ENCODE measurements at places on chromosomes 1 and 21. TPM values are rescaled to one million over a fixed set of nuclear protein-coding genes. Genes with fewer than 3 reads are reported as not detected.

GRCh38 chr1:97091679-97092078, 370.1 kb downstream of the PTBP2 start:
- no peak overlapping the region for H3K4me3 ChIP-seq
- H3K4me1 ChIP-seq, result no peaks in the 10 kb centered on the region
- H3K27ac ChIP-seq, result no peak overlapping the region
- no peak for DNase-seq
- no peaks in the 10 kb centered on the region for H3K36me3 ChIP-seq

DNA sequence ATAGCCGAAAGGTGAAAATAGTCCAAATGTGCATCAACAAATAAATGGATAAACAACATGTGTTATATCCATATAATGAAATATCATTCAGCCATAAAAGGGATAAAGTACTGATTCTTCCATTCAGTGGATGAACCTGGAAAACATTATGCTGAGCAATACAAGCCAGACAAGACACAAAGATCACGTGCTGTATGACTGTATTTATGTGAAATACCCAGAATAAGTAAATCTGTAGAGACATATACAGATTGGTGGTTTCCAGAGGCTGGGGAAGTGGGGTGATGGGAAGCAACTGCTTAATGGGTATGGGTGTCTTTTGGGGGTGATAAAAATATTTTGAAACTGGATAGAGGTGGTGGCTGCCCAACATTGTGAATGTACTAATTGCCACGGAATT, 13.3 kb upstream of the GSTM4 start:
- no peak overlapping the region for H3K4me3 ChIP-seq
- H3K4me1 ChIP-seq, result no peaks in the 10 kb centered on the region
- no peak overlapping the region for H3K27ac ChIP-seq
- no peak for DNase-seq

DNA sequence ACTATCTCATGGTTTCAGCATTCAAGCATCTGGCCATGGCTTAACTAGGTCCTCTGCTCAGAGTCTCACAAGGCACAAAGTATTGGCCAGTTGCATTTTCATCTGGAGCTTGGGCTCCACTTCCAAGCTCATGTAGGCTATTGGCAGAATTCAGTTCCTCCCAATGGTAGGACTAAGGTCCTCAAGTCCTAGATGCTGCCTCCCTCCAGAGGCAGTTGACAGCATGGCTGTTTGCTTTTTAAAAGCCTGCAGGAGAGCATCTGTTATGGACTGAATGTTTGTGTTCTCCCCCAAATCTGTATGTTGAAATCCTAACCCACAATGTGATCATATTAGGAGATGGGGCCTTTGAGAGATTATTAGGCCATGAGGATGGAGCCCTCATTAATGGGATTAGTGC, 38.0 kb upstream of the HLX start:
- DNase-seq, result no peak
- H3K27ac ChIP-seq, result no peak overlapping the region
- H3K4me1 ChIP-seq, result no peaks in the 10 kb centered on the region
- no peak overlapping the region for H3K4me3 ChIP-seq
- H3K36me3 ChIP-seq, result no peaks in the 10 kb centered on the region

- peak overlapping the region; percentile 75 for H3K27ac ChIP-seq
- peak overlapping the region; percentile 20 for H3K4me3 ChIP-seq
- no peaks in the 10 kb centered on the region for H3K36me3 ChIP-seq
- peaks cover 29% of the 10 kb centered on the region for H3K4me1 ChIP-seq
- no peaks in the 10 kb centered on the region for H3K27me3 ChIP-seq
These were observed 188.3 kb upstream of the EDN2 start for GRCh38 chr1:41672641-41673361.

DNA sequence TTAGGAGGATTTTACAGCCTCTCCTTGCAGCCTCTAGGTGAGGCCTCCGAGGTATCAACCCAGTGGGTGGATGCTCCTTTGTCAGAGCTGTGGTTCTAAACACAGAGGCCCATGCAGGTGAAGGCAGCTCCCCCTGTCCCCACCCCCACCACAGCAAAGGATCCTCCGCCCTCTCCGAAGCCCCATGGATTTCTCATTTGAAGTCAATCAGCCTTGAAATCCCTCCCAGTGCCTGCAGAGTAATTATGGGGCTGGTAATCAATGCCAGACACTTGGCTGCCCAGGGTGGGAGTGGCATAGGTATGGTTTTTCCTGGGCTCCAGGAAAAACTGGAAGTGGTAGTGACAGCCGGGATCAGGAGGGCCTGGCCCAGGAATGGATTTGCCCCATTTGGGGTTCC, 119.5 kb upstream of the CSF3R start:
- H3K36me3 ChIP-seq, result no peaks in the 10 kb centered on the region
- peaks cover 23% of the 10 kb centered on the region for H3K4me1 ChIP-seq
- H3K4me3 ChIP-seq, result no peak overlapping the region
- no peak overlapping the region for H3K27ac ChIP-seq

DNA sequence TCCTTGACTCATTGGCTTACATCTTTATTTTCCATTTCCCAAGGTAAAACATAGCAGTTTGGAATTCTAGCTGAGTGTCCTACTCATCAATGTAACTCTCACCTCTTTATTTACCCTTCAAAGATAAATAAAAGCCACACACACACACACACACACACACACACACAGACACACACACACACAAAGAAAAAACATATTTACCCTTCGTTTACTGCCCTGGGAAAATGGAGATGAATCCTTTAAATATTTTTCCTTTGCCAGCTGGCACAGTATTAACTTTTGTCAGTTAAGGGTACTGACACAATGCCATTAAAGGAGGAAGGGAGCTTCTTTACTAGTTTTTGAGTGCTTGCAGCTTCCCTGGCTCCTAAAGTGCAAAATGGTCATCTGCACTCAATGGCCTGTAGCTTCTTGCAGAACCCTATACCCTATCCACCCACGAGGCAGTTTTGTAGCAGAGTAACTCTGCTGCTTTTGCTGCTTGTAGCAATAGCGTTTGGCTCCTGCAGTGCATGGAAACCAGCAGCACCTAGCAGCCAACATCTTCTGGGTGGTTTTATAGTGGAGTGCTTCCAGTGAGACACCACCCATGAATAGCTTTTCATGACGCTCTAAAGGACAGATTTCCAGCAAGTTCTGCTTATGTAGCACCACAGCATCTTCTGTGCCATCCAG, 103.7 kb downstream of the HS2ST1 start:
- no peaks in the 10 kb centered on the region for H3K4me1 ChIP-seq
- no peak overlapping the region for H3K4me3 ChIP-seq

- H3K27ac ChIP-seq, result no peak overlapping the region
- no peaks in the 10 kb centered on the region for H3K36me3 ChIP-seq
- no peak for DNase-seq
- H3K4me1 ChIP-seq, result peaks cover under 1% of the 10 kb centered on the region
These were observed 5.8 kb downstream of the CDC42BPA start for GRCh38 chr1:227312361-227313025.

GRCh38 chr1:219340796-219341195, 167.1 kb downstream of the LYPLAL1 start:
- H3K27ac ChIP-seq, result no peak overlapping the region
- no peaks in the 10 kb centered on the region for H3K36me3 ChIP-seq
- no peaks in the 10 kb centered on the region for H3K4me1 ChIP-seq
- no peaks in the 10 kb centered on the region for H3K27me3 ChIP-seq

DNA sequence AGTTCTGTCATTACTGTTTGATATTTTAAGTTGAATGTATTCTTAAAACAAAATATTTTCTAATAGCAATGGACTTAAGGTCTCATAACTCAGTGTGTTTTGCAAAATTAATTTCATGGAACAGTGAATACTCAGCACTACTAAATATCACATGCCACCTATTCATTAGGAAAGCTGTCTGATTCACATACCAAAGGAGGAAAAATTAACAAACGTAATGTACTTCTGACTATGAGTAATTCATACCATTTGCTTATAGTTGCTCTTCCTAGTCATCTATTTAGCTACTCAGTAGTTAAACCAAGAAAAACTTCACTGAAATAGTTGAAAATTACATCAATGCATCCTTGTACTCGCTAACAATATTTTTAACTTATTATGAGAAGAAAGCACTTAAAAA, 35.2 kb downstream of the TP53BP2 start:
- no peak overlapping the region for H3K4me3 ChIP-seq
- DNase-seq, result no peak
- no peaks in the 10 kb centered on the region for H3K27me3 ChIP-seq
- H3K27ac ChIP-seq, result no peak overlapping the region

- H3K36me3 ChIP-seq, result no peaks in the 10 kb centered on the region
- H3K4me3 ChIP-seq, result no peak overlapping the region
- no peaks in the 10 kb centered on the region for H3K4me1 ChIP-seq
- DNase-seq, result no peak
These were observed 170.7 kb downstream of the NR5A2 start for GRCh38 chr1:200198236-200198635.

DNA sequence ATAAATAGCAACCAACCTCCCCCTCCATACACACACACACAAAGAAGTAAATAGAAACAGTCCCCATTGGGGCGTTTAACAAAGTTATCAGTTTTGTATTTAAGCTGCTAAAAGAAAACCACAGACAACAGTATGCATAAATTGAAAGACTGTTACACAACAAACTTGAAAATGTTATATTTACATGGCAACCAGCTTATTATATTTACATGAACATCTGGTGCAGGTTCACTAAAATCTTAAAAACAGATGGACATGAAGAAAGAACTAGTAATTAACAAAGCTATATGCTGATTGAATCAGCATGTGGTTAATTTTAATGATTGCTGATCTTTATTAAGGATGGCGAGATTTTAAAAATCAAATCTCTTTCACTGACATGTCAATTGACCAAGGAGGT, 384.7 kb downstream of the LRRIQ3 start:
- no peaks in the 10 kb centered on the region for H3K27me3 ChIP-seq
- no peak for DNase-seq
- no peak overlapping the region for H3K4me3 ChIP-seq
- no peaks in the 10 kb centered on the region for H3K36me3 ChIP-seq
- no peaks in the 10 kb centered on the region for H3K4me1 ChIP-seq
- no peak overlapping the region for H3K27ac ChIP-seq

DNA sequence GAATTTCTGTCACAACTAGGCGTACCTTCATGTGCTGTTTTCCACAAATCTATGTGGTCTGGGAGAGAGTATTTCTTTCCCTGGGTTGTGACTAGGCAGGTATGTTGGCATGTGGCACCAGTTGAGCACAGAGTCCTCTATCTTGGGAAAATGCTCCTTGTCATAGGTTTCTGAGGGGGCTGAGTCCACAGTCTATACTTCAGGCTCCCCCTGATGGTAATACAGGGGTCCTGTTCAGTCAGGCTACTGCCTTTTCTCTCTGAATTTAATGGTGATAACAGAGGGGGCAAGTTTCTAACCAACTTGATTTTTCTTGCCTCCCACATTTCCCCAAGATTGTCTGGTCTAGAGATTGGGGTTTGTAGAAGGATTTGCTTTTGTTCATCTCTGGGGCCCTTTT, 35.8 kb downstream of the VANGL1 start:
- no peak for DNase-seq
- H3K4me3 ChIP-seq, result no peak overlapping the region
- no peak overlapping the region for H3K27ac ChIP-seq
- no peaks in the 10 kb centered on the region for H3K4me1 ChIP-seq
- H3K36me3 ChIP-seq, result no peaks in the 10 kb centered on the region

DNA sequence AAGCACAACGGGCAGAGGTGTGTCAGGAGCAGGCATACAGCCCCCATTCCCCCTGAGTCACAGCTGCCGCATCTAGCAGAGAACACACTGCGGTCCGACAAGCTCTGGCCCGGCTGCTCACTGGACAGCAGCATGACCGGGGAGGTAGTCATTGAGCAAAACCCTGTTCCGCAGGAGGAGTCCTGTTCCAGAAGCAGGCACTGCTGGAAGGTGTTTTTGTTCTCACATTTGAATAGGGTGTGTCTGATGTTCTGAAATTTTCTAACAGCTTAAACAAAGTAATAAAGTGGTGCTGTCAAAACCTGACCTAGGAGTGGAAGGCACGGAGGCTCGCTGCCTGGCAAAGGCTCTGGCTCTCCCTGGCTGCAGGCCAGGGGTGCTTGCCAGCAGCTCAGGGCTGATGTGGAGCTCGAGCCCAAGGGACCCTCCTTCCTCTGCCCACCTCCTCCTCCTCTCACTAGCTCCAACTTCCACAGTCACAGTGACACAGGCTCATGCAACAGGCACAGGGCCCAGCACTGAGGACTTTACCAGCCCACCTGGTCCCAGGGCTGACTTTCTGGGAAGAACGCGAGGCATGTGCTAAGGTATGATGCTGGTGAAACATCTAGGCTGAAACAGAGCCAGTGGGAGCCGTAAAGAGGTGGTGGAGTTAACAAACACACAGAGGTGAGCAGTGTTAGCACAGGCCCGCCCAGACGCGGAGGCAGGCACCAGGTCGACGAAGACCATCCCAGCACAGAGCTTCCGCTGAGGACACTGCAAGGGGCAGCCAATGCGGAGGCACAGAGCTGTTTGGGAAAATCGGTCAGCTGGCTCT, 118.6 kb upstream of the IFFO2 start:
- H3K27me3 ChIP-seq, result no peaks in the 10 kb centered on the region
- DNase-seq, result no peak
- H3K36me3 ChIP-seq, result peaks cover 51% of the 10 kb centered on the region
- H3K27ac ChIP-seq, result peak overlapping the region; percentile 60

DNA sequence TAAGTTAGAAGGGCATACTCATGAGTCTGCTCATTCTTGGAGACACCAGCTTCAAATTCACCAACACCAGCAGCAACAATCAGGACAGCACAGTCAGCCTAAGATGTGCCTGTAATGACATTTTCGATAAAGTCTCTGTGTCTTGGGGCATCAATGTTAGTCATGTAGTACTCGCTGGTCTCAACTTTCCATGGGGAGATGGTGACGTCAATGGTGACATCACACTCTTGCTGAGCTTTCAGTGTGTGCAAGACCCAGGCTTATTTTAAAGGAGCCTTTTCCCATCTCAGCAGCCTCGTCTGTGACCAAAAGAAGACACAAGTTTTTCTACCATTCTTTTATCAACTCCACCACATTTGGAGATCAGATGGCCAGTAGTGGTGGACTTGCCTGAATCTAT, 75.5 kb downstream of the SERINC2 start:
- DNase-seq, result no peak
- peaks cover 7% of the 10 kb centered on the region for H3K4me1 ChIP-seq

DNA sequence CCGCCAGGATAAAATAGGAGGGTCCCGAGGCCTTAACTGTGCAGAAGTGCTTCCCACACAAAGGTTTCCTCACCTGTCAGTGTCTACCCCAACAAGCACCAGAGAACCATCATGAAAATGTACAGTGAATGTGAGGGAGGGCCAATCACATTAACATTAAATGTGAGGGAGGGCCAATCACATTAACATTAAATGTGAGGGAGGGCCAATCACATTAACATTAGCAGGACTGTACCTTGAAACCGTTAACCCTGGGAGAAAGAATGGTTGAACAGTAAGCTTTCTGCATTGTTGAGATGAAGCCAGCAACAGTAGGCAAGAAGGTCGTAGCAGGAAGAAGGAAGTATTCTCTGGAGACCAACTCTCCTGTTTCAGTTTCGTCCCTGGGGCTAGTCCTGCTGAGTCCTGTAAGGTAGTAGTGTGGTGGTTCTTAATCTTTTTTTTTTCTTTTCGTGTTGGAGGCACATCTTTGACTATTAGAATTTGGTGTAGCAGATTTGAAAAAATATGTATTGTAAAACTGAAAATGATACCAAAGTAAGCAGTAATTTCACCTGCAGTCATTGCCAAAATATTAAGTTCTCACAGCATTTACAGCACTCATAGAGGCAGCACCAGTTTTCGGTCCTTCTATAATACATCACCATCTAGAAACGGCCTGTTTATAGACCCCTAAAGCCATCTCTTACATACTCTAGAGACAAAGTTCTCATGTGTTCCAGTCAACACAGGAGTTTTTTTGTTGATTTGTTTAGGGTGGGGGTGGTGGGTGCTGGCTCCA, 98.6 kb upstream of the PPP2R5A start:
- no peak for DNase-seq
- no peaks in the 10 kb centered on the region for H3K27me3 ChIP-seq
- peak overlapping the region; percentile 33 for H3K27ac ChIP-seq
- peak overlapping the region; percentile 4 for H3K4me3 ChIP-seq

DDX59 gene
- total RNA-seq, result 28.0 TPM

KRTAP6-3 gene
- not detected for total RNA-seq

LCE5A gene
- total RNA-seq, result not detected

IFI44L gene
- total RNA-seq, result 4.5 TPM
